ENCODE measurements at places on chromosomes 2 and 18. TPM values are rescaled to one million over a fixed set of nuclear protein-coding genes. Genes with fewer than 3 reads are reported as not detected.

The TGOLN2 gene
- total RNA-seq = 121 TPM

The CFAP53 gene
- total RNA-seq = 1.1 TPM

The ERBB4 gene
- under 0.01 TPM for total RNA-seq

The ANTXR1 gene
- 25.6 TPM for total RNA-seq

The ALPP gene
- not detected for total RNA-seq

The CNDP1 gene
- total RNA-seq = not detected

The CNTNAP5 gene
- total RNA-seq = not detected

The PROKR1 gene
- total RNA-seq = not detected

The SERPINB10 gene
- total RNA-seq = 1.00 TPM

The XIRP2 gene
- 1.2 TPM for total RNA-seq

The WDR33 gene
- total RNA-seq = 34.0 TPM

The HOXD11 gene
- 3.0 TPM for total RNA-seq

The FBXO15 gene
- total RNA-seq = 1.1 TPM

The DSG1 gene
- total RNA-seq = not detected

The RAB6C gene
- total RNA-seq = under 0.01 TPM

The FASTKD2 gene
- 52.5 TPM for total RNA-seq

The STRN gene
- total RNA-seq = 17.4 TPM

The REG3A gene
- total RNA-seq = not detected

The PPP1R1C gene
- 2.2 TPM for total RNA-seq
